ENCODE measurements at places on chromosomes 1 and 21.

DNA sequence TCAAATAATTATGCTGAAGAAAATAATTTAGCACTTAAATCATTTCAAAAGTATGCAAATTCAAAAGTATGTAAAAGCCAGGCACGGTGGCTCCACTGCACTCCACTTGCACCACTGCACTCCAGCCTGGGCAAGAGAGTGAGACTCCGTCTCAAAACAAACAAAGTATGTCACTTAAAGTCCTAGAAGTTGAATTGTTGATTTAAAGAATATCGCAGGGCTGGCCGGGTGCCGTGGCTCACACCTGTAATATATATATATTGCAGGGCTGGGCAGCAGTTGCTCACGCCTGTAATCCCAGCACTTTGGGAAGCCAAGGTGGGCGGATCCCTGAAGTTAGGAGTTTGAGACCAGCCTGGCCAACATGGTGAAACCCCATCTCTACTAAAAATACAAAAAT, 8.8 kb upstream of the SETDB1 start:
- no peak overlapping the region for H3K27ac ChIP-seq
- DNase-seq, result no peak
- H3K27me3 ChIP-seq, result no peaks in the 10 kb centered on the region
- peaks cover 10% of the 10 kb centered on the region for H3K4me1 ChIP-seq
- no peak overlapping the region for H3K4me3 ChIP-seq

GRCh38 chr1:26853156-26853555, 9.8 kb upstream of the SFN start:
- H3K27me3 ChIP-seq, result no peaks in the 10 kb centered on the region
- no peak overlapping the region for H3K27ac ChIP-seq
- DNase-seq, result peak; percentile 88
- no peaks in the 10 kb centered on the region for H3K4me1 ChIP-seq
- H3K4me3 ChIP-seq, result no peak overlapping the region

DNA sequence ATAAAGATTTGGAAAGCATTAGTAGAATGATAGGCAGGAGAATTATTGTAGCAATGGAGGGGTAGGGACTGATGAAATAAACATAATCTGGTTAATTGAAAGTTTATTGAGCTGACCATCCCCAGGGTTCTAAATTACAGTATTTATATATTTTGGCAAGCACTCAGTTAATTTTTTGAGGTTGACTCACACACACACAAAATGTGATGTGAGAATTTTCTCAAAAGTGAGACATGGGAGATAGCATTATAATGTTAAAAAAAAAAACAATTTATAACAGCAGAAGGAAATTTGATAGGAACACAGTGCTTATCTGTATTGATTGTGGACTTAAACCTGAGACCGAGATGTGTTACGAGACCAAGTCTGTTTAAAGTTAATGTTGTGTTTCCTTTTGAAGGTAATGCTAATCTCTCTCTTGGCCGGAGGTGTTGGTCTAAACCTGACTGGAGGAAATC, 24.6 kb downstream of the TRIM45 start:
- peaks cover 70% of the 10 kb centered on the region for H3K36me3 ChIP-seq
- H3K27me3 ChIP-seq, result no peaks in the 10 kb centered on the region
- H3K27ac ChIP-seq, result no peak overlapping the region
- DNase-seq, result no peak
- peaks cover 13% of the 10 kb centered on the region for H3K4me1 ChIP-seq
- no peak overlapping the region for H3K4me3 ChIP-seq

DNA sequence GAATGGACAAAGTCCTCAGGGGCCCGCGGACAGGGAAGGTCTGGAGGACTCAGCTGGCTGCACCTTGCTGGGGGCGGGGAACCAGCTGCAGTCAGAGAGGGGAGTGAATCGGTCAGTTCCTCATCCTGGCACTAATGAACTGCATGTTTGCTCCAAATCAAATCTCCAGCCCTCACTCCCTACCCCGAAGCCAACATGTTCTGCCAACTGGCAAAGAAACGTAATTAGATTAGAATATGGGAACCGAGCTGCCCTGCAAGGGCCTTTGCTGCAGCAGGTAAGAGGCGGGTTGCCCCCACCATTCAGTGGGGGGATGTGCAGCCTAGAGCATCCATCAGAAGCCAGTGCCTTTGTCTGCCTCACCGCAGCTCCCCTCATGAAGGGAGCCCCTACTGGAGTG, 121.1 kb downstream of the AJAP1 start:
- DNase-seq, result no peak
- H3K4me1 ChIP-seq, result no peaks in the 10 kb centered on the region
- H3K4me3 ChIP-seq, result no peak overlapping the region
- H3K36me3 ChIP-seq, result no peaks in the 10 kb centered on the region
- no peaks in the 10 kb centered on the region for H3K27me3 ChIP-seq

DNA sequence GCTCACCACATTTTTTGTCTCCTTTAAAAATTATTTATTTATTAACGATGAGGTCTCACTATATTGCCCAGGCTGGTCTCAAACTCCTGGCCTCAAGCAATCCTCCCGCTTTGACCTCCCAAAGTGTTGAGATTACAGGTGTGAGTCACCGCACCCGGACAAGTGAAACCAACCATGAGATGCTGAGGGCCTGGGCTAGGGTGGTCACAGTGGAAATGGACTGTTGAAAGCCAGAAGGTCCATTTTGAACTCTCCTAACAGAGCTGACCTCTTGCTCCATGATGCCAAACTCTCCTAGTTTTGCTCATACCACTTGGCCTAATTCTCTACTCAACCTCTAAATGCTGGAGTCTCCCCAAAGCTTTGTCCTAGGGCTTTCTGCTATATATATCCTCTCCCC, 109.1 kb downstream of the SLC45A1 start:
- peak overlapping the region; percentile 14 for H3K4me3 ChIP-seq
- H3K4me1 ChIP-seq, result peaks cover 81% of the 10 kb centered on the region
- peaks cover 1% of the 10 kb centered on the region for H3K36me3 ChIP-seq
- no peak for DNase-seq
- H3K27me3 ChIP-seq, result no peaks in the 10 kb centered on the region
- H3K27ac ChIP-seq, result peak overlapping the region; percentile 100

DNA sequence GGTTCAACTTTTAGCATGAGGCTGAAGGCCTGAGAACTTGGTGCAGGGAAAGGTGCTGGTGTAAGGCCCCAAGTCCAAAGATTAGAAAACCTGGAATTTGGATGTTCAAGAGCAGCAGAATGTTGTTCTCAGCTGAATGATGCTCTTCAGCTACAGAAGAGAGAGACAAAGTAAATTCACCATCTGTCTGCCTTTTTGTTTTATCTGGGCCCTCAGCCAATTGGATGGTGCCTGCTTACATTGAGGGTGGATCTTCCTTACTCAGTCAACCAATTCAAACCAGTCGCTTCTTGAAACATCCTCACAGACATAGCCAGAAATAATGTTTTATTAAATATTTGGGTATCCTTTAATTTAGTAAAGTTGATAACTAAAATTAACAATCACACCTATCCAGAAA, 748.2 kb upstream of the ADAMTS5 start:
- DNase-seq, result no peak
- H3K4me1 ChIP-seq, result no peaks in the 10 kb centered on the region
- H3K4me3 ChIP-seq, result no peak overlapping the region
- no peaks in the 10 kb centered on the region for H3K36me3 ChIP-seq

DNA sequence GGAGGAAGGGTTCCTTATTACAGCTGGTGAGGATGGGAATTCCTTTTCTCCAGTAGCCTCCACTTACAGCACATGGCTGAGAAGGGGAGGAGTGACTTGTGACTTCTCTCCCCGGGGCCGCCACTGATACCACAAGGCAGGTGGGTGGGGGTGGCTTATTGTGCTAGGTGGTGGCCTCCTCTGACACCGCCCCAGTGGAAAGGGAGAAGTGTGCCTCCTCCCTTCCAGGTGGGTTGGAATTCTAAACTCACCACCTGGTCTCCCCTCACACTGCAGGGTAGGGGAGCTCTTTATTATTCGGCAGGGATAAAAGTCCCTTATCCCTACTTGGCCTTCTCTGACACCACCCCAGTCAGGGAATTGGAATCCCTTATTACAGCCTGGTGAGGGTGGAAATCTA, 89.5 kb downstream of the CCDC30 start:
- H3K4me1 ChIP-seq, result peaks cover 5% of the 10 kb centered on the region
- no peak overlapping the region for H3K27ac ChIP-seq
- no peaks in the 10 kb centered on the region for H3K36me3 ChIP-seq
- no peak overlapping the region for H3K4me3 ChIP-seq
- DNase-seq, result no peak
- H3K27me3 ChIP-seq, result no peaks in the 10 kb centered on the region

- no peaks in the 10 kb centered on the region for H3K4me1 ChIP-seq
- H3K36me3 ChIP-seq, result peaks cover 21% of the 10 kb centered on the region
- no peak overlapping the region for H3K27ac ChIP-seq
- H3K27me3 ChIP-seq, result no peaks in the 10 kb centered on the region
Observed at GRCh38 chr1:160245434-160245833, 16.9 kb downstream of the DCAF8 start.

DNA sequence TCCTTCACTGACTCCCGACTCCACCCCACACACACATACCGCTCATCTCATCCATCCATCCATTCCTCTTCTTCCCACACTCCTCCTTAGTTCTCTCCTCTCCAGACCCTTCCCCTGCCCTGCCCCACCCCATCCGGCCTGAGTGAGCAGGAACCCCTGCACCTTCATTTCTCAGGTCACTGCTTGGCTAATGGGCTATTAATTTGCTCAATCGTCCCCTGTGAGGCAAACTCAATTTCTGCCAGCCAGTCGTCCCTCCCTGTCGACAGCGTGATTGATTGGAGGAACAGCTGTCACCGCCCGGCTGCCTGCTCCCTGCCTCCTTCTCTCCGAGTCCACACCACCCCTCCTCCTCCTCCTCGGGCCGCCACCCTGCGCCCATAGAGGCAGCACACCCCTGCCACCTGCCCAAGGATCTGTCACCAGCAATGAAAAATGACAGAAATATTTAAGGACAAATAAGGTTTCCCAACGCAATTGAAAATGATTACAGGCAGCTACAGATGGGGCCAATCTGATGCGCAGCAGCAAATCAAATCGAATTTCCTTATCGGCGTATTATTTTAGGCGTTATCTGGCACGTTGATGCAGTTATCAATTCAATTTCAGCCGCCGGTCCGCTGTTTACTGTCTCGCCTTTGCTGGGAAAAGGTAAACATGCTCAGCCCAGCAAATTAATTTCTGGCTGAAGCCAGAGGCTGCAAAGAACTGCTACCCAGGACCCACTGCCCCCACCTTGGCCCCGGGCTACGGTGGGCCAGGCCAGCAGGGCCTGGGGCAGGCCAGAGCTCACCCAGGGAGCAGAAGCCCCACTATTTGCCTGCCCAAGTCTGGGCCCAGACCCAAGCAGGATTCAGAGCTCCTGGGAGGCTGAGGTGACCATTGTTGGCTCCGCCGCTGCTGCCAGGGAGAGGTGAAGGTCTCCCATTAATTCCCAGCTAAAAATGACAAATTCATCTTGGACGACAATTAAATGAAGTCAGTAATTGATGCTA, 71.3 kb downstream of the TMEM53 start:
- no peaks in the 10 kb centered on the region for H3K27me3 ChIP-seq
- no peak overlapping the region for H3K4me3 ChIP-seq
- no peak overlapping the region for H3K27ac ChIP-seq

- no peaks in the 10 kb centered on the region for H3K36me3 ChIP-seq
- H3K4me1 ChIP-seq, result peaks cover 42% of the 10 kb centered on the region
- H3K4me3 ChIP-seq, result no peak overlapping the region
- no peak overlapping the region for H3K27ac ChIP-seq
Observed at GRCh38 chr1:197614916-197615692, 160.2 kb downstream of the DENND1B start.

DNA sequence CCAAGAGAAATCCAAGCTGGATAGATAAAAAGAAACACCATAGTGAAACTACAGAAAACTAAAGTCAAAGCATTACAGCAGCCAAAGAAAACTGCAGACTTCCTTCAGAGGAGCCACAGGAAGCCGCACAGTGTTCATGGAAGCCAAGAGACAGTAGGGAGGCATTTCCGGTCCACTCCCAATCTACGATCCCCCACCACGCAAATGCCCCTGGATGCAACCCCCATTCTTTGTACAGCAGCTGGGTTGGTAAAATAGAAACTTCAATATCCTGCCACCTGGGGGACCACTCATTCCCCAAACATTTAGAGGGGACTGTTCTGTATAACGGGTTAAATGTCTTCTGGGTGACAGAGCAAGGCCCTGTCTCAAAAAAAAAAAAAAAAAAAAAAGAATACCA, 43.9 kb upstream of the TSPEAR start:
- H3K4me1 ChIP-seq, result no peaks in the 10 kb centered on the region
- no peak overlapping the region for H3K27ac ChIP-seq
- H3K36me3 ChIP-seq, result no peaks in the 10 kb centered on the region
- H3K27me3 ChIP-seq, result no peaks in the 10 kb centered on the region

- H3K4me3 ChIP-seq, result no peak overlapping the region
- no peaks in the 10 kb centered on the region for H3K27me3 ChIP-seq
- no peaks in the 10 kb centered on the region for H3K4me1 ChIP-seq
- H3K27ac ChIP-seq, result no peak overlapping the region
- DNase-seq, result no peak
- no peaks in the 10 kb centered on the region for H3K36me3 ChIP-seq
Observed at GRCh38 chr1:18464665-18465050, 16.1 kb upstream of the KLHDC7A start.

- H3K27ac ChIP-seq, result no peak overlapping the region
- no peaks in the 10 kb centered on the region for H3K27me3 ChIP-seq
- peak; percentile 7 for DNase-seq
- no peaks in the 10 kb centered on the region for H3K36me3 ChIP-seq
- H3K4me3 ChIP-seq, result no peak overlapping the region
Observed at GRCh38 chr1:119984771-119985170, 84.7 kb downstream of the NOTCH2 start.

DNA sequence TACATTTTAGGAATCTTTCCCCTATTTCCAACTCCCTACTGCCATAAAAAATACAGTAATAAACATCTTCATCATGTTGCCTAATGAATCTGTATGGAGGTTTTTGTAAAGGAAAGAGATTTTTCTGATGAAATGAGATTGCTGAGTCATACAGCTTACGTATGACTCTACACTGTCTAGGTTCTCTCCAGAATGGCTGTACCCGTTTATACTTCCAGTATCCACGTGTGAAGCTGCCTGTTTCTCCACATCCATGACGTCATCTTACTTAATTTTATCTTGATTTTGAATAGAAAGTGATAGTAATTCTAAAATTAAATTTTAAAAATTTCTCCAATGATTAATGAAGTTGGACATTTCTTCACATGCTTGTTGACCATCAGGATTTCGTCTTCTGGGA, 103.7 kb downstream of the COQ8A start:
- H3K27me3 ChIP-seq, result no peaks in the 10 kb centered on the region
- no peaks in the 10 kb centered on the region for H3K36me3 ChIP-seq
- no peak for DNase-seq
- no peak overlapping the region for H3K27ac ChIP-seq
- peaks cover 5% of the 10 kb centered on the region for H3K4me1 ChIP-seq

- peaks cover 7% of the 10 kb centered on the region for H3K4me1 ChIP-seq
- no peak overlapping the region for H3K27ac ChIP-seq
- DNase-seq, result no peak
- peak overlapping the region; percentile 32 for H3K4me3 ChIP-seq
Observed at GRCh38 chr21:41410767-41411448, 15.1 kb upstream of the MX1 start.

DNA sequence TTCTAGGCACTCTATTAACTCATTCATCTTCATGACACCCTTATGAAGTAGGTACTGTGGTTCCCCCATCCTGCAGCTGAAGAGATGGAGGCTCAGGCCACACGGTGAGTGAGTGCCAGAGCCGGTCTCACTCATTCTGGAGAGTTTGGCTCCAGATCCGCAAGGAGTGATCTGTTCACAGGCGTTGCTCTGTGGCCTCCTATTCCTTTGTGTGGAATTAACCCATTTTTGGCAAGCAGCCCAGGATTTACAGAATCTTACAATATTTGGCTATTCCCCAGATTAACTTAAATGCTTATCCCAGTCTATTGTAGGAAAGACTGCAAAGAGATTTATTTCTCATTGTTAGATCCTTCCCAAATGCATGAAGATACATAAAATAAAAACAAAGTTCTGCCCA, 29.6 kb downstream of the KIAA0040 start:
- DNase-seq, result no peak
- peaks cover 8% of the 10 kb centered on the region for H3K4me1 ChIP-seq
- no peak overlapping the region for H3K27ac ChIP-seq
- no peaks in the 10 kb centered on the region for H3K27me3 ChIP-seq
- peaks cover 81% of the 10 kb centered on the region for H3K36me3 ChIP-seq
- H3K4me3 ChIP-seq, result no peak overlapping the region

All from Karpas-422 (cell line).